ENCODE measurements at places on chromosomes 4 and X. TPM values are rescaled to one million over a fixed set of nuclear protein-coding genes. Genes with fewer than 3 reads are reported as not detected.

- no peak for DNase-seq
- H3K27me3 ChIP-seq = no peaks in the 10 kb centered on the region
- no peak overlapping the region for H3K27ac ChIP-seq
Measured at GRCh38 chr4:99822734-99823133, 6.1 kb downstream of the DAPP1 start.

- H3K27me3 ChIP-seq = no peaks in the 10 kb centered on the region
- no peaks in the 10 kb centered on the region for H3K36me3 ChIP-seq
- H3K4me3 ChIP-seq = no peak overlapping the region
- no peak overlapping the region for H3K27ac ChIP-seq
Measured at GRCh38 chrX:28589046-28589445, 1.8 kb downstream of the IL1RAPL1 start.

DNA sequence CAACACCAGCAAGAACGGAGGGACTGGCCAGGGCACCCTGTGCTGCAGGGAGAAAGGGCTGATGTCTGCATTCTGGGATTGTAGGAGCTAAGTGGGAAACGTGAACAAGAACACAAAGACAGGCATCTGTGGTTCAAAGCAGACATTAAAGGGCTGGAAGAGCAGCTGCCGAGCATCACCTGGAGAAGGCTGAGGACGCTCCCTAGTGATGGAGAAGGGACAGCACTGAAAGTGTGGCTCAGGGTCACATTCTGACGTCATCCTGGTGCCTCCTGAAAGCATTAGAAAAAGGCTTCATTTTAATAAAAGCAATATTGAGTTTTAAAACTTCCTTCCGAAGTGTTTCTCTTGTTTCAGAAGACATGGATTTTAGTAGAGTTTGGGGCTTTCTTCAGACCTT lies 62.3 kb downstream of the CLDN22 start:
- no peaks in the 10 kb centered on the region for H3K4me1 ChIP-seq
- DNase-seq = no peak
- H3K36me3 ChIP-seq = no peaks in the 10 kb centered on the region
- peaks cover 4% of the 10 kb centered on the region for H3K27me3 ChIP-seq
- no peak overlapping the region for H3K4me3 ChIP-seq

- H3K27me3 ChIP-seq = no peaks in the 10 kb centered on the region
- no peak overlapping the region for H3K27ac ChIP-seq
- no peak for DNase-seq
Measured at GRCh38 chr4:21410372-21410771, 538.2 kb downstream of the KCNIP4 start.

GRCh38 chr4:84091266-84091665 lies 407.8 kb downstream of the NKX6-1 start:
- H3K4me3 ChIP-seq = no peak overlapping the region
- no peak for DNase-seq

- DNase-seq = no peak
- peaks cover 3% of the 10 kb centered on the region for H3K4me1 ChIP-seq
- H3K4me3 ChIP-seq = no peak overlapping the region
- H3K27ac ChIP-seq = no peak overlapping the region
- peaks cover 18% of the 10 kb centered on the region for H3K27me3 ChIP-seq
- no peaks in the 10 kb centered on the region for H3K36me3 ChIP-seq
Measured at GRCh38 chr4:38865445-38865844, 2.2 kb upstream of the FAM114A1 start.

- no peaks in the 10 kb centered on the region for H3K36me3 ChIP-seq
- H3K4me1 ChIP-seq = no peaks in the 10 kb centered on the region
- H3K27me3 ChIP-seq = no peaks in the 10 kb centered on the region
- H3K27ac ChIP-seq = no peak overlapping the region
- H3K4me3 ChIP-seq = no peak overlapping the region
- no peak for DNase-seq
Measured at GRCh38 chrX:34275699-34276098, 143.6 kb upstream of the FAM47A start.

DNA sequence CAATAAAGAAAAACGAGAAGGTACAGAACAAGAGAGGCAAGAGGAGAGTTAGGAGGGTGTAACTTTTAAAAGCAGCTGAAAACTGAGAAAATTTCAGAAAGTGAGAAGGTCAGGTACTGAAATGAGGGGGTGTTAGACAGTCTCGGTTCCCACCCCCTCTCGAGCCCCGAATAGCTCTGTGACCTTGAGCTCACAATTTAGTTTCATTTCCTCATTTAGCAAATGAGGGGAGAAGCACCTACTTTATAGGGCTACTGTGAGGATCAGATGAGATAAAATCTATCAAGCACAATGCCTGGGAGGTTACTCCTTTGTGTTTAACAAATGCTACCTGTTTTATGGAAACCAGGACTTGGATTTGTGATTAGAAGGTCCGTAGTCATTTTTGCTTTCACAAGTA lies 4.9 kb downstream of the UGT8 start:
- no peak for DNase-seq
- peaks cover 10% of the 10 kb centered on the region for H3K27me3 ChIP-seq
- H3K4me3 ChIP-seq = no peak overlapping the region
- no peak overlapping the region for H3K27ac ChIP-seq

GRCh38 chr4:183106839-183107238 lies 7.8 kb downstream of the WWC2 start:
- H3K4me3 ChIP-seq = no peak overlapping the region
- H3K27me3 ChIP-seq = peaks cover 8% of the 10 kb centered on the region
- H3K27ac ChIP-seq = no peak overlapping the region
- no peaks in the 10 kb centered on the region for H3K36me3 ChIP-seq
- H3K4me1 ChIP-seq = no peaks in the 10 kb centered on the region
- no peak for DNase-seq

DNA sequence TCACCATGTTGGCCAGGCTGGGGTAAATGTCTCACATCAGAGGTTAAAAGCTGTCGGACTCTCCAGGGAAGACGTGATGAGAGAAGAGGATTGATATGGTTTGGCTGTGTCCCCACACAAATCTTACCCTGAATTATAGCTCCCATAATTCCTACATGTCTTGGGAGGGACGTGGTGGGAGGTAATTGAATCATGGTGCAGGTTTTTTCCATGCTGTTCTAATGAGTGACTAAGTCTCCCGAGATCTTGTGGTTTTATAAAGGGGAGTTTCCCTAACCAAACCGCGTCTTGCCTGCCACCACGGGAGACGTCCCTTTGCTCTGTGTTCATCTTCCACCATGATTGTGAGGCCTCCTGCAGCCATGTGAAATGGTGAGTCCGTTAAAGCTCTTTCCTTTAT lies 64.4 kb downstream of the ASMT start:
- H3K36me3 ChIP-seq = no peaks in the 10 kb centered on the region
- H3K4me1 ChIP-seq = no peaks in the 10 kb centered on the region
- H3K4me3 ChIP-seq = no peak overlapping the region
- DNase-seq = no peak
- H3K27ac ChIP-seq = no peak overlapping the region
- no peaks in the 10 kb centered on the region for H3K27me3 ChIP-seq

DNA sequence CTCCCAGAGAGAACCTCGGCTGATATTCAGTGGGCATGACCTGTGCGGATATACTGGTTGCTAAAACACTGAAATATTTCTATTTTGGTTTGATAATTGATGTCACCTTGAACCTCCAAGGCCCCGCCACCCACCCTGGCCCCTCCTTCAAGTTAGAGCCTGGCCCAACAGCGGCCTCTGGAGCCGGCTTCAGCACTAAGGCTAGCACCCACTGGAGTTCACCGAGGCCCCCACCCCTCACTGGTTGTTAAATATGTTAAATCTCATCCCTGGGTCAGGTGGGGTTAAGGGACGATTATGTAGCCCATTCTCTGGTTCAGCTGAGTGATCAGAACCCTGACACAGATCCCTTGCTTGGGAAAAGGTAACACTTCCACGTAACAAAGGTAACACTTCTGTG lies 24.3 kb downstream of the SEL1L3 start:
- H3K27ac ChIP-seq = no peak overlapping the region
- H3K36me3 ChIP-seq = peaks cover 14% of the 10 kb centered on the region
- H3K4me3 ChIP-seq = no peak overlapping the region
- no peaks in the 10 kb centered on the region for H3K27me3 ChIP-seq

GRCh38 chr4:119933606-119934005 lies 133.0 kb downstream of the MAD2L1 start:
- H3K4me1 ChIP-seq = no peaks in the 10 kb centered on the region
- no peak overlapping the region for H3K27ac ChIP-seq
- DNase-seq = no peak
- no peak overlapping the region for H3K4me3 ChIP-seq
- H3K27me3 ChIP-seq = no peaks in the 10 kb centered on the region

DNA sequence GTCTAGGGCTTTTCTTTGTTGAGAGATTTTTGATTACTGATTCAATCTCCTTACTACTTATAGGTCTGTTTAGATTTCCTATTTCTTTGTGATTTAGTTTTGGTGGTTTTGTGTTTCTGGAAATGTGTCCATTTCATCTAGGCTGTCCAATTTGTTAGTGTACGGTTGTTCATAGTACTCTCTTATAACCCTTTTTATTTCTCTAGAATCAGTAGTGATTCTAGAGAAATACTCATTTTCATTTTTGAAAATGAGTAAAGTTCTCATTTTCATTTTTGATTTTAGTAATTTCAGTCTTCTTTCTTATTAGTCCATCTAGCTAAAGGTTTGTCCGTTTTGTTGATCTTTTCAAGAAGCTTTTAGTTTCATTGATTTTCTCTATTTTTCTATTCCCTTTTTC lies 7.5 kb downstream of the IL13RA1 start:
- H3K4me3 ChIP-seq = no peak overlapping the region
- H3K27ac ChIP-seq = no peak overlapping the region
- peaks cover 8% of the 10 kb centered on the region for H3K27me3 ChIP-seq
- no peaks in the 10 kb centered on the region for H3K4me1 ChIP-seq
- no peak for DNase-seq
- no peaks in the 10 kb centered on the region for H3K36me3 ChIP-seq

Gene FHIP1A
- total RNA-seq = 0.39 TPM

Gene OTC
- not detected for total RNA-seq

Gene AREG
- total RNA-seq = 9.3 TPM

Gene MAGEA2
- not detected for total RNA-seq

Gene UXT
- 140 TPM for total RNA-seq

Gene SAGE1
- not detected for total RNA-seq

Gene CWH43
- not detected for total RNA-seq

Measured in CD4-positive, CD25-positive, alpha-beta regulatory T cell (primary cell).